ENCODE measurements at places on chromosomes 5 and 9. TPM values are rescaled to one million over a fixed set of nuclear protein-coding genes. Genes with fewer than 3 reads are reported as not detected.

EIF4E1B gene
- not detected for total RNA-seq

SLCO6A1 gene
- total RNA-seq, result not detected

ARSB gene
- 5.1 TPM for total RNA-seq

GRK6 gene
- 82.3 TPM for total RNA-seq

LEAP2 gene
- total RNA-seq, result 4.5 TPM

TMOD1 gene
- total RNA-seq, result 7.1 TPM

REEP2 gene
- 1.3 TPM for total RNA-seq

UNC5A gene
- 3.6 TPM for total RNA-seq

CD14 gene
- 0.35 TPM for total RNA-seq

GRCh38 chr5:21121213-21121612 lies 1133.2 kb upstream of the CDH18 start:
- no peak for DNase-seq

DNA sequence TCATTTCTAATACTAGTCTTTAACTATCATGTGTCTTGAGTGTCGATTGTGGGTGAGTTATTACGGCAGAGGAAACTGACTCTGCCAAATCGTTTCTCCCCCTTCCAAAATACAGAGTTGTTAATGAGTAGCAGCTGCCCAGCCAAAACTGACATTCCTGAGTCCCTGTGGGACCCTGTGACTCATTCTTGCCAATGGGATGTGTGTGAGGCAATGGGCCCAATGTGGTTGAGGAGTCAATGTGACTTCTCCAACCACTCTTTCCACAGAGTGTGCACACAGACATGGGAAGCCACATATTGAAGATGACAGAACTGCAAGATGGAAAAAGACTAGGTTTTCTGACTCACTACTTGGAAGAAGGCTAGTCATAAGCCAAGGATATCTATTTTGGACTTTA lies 434.7 kb downstream of the DTWD2 start:
- no peak for DNase-seq

GRCh38 chr5:131068893-131069643 lies 96.0 kb downstream of the HINT1 start:
- DNase-seq, result no peak

DNA sequence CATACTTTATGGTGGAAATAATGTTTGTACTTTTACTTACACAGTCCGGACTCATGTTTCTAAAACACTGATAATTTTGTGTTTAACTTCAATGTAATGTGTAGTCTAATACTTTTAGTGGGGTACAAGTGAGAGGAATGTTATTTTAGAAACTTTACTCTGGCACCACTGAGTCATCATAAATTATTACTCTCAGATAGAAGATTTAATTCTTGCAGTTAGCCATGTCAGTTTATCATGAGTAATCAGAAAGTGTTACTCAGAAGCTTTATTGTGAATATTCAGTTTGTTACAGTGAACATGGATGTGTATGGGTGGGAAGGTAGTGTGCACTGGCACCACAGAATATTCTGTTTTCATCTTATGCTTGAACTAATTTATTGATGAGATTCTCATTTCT lies 20.0 kb downstream of the OGN start:
- no peak for DNase-seq

- no peak for DNase-seq
Measured at GRCh38 chr5:110832683-110833082, 93.9 kb downstream of the SLC25A46 start.

GRCh38 chr5:148403344-148403743 lies 19.6 kb downstream of the FBXO38 start:
- no peak for DNase-seq

DNA sequence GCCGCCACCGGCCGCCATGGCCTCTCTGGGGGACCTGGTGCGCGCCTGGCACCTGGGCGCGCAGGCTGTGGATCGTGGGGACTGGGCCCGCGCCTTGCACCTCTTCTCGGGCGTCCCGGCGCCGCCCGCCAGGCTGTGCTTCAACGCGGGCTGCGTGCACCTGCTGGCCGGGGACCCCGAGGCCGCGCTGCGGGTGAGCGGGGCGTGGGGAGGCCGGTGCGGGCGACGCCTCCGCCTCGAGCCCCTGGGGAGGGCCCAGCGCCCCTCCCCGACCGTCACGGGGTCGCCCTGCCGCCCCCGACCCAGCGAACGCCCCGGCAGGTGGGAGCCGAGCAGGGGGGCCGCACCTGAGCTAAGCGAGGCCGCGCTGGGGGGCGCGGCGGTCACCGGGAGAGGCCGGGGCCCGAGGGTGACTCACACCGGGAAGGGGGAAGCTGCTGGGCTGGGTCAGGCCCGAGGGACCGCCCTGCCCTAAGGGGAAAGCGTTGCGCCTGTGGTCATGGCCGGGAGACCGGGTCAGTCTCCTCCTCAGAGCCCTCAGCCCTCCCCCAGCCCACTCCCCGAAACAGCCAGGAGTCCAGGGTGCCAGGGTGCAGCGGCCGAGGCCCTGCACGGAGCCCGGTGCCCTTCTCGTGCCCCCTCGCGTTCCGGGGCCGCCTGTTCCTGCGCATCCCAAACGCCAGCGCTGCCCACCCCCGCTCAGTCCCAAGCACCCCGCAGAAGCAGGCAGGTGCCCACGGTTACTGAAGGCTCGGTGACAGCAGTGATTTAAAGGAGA lies 510 bp downstream of the NOXA1 start:
- DNase-seq, result peak; percentile 77

DNA sequence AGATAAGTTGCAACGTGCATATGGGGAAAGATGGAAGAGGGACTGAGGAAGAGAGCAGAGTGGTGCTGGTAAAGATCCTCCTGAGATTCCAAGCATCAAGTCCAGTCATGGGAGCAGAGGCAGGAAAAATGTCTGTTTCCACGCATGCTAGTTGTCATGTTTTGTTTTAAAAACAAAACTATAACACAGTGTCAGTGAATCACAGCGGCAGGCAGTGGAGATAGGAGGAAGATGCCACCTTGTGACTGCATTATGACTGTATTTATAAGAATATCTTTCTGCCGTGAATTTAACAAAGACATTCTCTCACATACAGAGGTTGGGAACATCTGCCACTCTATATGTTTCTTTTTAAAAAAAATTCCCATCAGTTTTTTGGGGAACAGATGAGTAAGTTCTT lies 3.7 kb upstream of the SVEP1 start:
- no peak for DNase-seq

GRCh38 chr9:78605041-78606000 lies 308.4 kb downstream of the PSAT1 start:
- no peak for DNase-seq

- no peak for DNase-seq
Measured at GRCh38 chr5:151737431-151737830, 21.0 kb downstream of the ATOX1 start.

GRCh38 chr9:110650991-110651411 lies 17.6 kb upstream of the MUSK start:
- no peak for DNase-seq

DNA sequence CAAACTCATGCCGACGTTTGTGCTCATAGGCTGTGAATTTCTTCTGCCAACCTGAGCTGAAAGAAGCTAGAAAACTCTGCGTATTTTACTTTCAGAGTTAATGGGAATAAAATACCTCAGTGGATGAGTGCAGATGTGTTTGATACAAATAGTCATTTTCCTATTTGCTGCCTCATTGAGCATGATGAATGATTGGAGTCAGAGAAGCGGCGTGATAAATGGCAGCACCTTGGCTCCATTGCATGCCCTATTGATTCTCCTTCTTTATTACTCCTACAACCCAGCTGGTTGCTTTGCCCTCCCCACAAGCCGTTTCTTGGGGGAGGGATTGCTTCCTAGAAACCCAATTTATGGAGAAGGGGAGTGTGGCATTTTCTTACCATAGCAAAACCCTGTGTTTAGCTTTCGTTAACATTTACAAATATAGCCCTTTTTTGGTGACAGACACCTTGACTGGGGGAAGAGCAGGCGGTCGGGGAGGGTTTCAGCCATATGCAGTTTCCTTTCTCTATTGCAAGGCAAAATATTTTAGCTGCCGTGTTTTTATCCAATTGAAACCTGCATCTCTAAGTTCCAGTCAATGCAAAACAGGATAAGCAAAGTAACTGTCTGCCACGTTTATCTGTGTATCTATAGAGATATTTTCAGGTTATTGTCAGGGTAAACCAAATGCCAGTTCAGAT lies 93.1 kb upstream of the TBCA start:
- no peak for DNase-seq

DNA sequence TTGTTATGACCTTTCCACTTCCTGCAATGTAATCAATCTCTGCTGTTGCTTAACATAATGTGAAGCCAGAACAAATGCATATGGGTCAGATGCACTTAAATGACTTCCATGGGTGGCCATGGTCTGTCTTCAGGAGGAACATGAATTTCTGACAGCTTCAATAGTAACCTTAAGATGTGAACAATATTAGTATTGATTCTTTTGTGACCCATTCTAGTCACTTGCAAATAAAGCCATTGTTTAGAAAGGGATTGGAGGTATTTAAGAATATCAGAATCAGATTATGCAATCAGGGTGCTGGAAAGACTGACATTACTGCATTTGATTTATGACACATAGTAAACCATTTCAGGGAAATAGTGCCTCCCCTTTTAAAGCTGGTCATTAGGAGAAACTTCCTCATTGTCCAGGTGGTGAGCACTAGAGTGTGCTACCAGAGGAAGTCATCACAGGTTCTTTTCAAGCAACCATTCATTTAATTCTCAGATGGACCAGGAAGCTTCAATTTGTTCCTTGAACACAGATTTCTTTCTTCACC lies 32.1 kb downstream of the GRIN3A start:
- no peak for DNase-seq

DNA sequence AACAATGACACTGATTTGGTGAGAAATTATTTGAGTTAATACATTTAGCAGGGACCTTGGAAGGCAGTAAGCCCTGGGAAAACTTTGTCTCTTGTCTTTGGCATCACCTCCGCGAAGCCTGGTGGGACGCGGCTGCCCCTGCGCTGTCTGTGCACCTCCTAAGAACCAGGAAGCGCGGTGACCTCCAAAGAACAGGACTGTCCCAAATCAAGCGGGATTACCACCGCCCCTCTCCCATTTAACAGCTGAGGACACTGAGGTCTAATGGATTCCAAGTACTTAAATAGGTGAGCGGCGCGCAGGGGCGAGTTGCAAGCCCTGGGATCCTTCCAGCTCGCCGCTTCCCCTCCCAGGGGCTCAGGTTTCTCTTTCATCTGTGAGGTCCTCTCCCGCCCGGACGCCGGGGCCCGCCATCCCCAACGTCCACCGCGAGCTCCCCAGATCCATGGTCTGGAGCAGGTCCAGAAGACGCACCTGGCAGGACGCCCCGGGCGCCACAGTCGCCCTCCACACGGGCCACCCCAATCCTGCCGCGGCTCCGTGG lies 432 bp downstream of the STARD4 start:
- no peak for DNase-seq

GRCh38 chr9:5976674-5977397 lies 38.6 kb downstream of the RANBP6 start:
- no peak for DNase-seq

DNA sequence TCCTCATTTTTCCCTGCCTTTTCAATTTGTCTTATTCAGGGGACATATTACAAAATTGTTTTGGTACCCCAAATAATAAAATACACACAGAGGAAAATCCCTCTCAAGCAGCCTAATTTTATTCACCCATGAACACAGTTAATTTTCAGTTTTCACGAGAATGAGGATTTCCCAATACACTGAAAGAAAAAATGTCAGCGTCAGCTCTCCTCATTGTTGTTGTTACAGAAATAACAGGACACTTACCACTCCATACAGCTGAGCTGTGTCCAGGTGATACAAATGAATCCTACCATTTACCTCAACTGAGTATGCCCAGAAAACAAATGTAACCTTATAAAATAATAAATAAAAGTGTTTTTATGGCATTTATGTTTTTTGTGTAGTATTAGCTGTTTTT lies 144.6 kb upstream of the PCA3 start:
- DNase-seq, result no peak

- DNase-seq, result no peak
Measured at GRCh38 chr9:131762356-131762932, 22.6 kb upstream of the RAPGEF1 start.

DNA sequence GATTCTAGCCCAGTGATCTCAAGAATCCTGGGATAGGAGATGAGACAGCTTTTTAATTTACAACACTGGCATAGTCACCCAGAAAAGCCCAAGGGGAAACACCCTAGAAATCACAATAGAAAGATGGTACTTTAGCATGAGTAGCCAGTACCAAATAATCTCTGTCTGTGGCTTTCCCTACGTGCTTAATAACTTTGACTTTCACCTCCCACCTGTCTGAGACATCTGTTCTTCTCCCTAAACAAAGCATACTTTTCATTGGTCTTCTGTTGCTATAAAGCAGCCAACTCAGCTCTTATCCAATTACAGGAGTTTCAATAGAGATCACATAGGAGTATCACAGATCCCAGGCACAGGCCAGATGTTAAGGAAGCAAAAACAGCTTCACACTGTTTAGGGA lies 10.4 kb downstream of the MARCHF3 start:
- DNase-seq, result no peak

GRCh38 chr5:137842296-137842695 lies 25.4 kb upstream of the MYOT start:
- DNase-seq, result no peak

All from PC-9 (cell line).